NCI-H2171 treated with DMSO at 0.1 percent for 48 hours (cell line): ENCODE measurements at places on chromosomes 13 and 19.

DNA sequence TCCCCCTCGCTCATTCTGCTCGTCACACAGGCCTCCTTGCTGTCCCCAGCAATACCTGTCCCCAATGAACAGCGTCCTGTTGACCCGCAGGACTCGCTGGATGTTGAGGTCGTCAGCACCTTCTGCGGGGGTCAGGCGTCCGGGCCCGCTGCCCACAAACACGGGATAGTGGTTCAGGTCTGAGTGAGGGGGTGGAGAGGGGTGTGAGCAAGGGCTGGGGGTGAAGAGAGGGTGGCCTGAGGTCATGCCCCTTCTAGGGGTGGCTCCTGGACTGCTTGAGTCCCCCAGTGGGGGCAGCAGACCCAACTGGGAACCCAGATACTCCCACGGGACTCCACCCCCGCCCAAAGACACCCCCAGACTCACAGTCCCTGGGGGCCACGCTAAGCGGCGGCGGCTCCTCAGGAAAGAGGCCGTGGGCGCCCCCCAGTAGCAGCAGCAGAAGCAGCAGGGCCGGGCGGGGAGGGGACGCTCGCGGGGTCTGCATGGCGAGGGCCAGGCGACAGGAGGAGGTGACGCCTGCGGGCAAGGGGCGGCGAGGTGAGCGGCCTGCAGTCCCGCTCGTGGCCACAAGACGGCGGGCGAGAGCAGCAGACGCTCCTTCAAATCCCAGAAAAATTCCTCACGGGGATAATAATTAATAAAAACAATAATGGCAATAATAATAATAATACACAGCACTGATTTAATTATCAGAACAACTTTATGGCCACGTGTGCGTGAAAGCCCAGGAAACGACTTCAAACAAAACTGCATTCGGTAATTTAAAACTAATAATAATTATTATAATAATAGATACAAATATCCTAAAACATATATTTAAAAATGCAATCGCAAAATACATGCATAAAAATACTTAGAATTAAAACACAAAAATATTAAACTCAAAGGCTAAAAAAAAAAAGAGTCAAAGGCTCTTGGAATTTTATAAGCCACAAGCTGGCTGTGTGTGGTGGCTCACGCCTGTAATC is 1.2 kb downstream of the SEMA6B start:
- DNase-seq = peak; percentile 33

DNA sequence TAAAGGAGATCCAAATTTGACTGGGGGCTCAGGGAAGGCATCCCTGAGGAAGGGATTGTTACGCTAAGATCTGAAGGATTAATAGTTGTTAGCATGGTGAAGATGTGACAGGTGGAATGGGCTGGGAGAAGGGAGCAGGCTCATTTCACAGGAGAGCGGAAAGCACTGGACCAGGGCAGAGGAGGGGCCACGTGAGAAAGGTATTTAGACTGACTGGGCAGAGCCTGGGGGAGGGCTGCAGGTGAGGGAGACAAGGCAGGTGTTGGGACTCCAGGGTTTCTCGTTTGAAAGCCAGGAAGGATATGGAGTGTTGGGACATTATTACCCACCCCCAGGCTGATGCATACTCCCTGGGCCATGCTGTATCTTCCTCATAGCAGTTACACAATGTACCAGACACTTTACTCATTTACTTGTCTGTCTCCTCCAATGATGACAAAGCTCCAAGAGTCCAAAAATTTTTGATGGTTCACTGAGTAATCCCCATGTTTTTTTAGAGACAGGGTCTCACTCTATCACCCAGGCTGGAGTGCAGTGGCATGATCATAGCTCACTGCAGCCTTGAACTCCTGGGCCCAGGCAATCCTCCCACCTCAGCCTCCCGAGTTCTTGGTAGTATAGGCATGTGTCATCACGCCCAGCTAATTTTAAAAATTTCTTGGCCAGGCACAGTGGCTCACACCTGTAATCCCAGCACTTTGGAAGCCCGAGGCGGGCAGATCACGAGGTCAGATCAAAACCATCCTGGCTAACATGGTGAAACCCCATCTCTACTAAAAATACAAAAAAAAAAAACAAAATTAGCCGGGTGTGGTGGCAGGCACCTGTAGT is 2.3 kb downstream of the TRAPPC6A start:
- DNase-seq = no peak

DNA sequence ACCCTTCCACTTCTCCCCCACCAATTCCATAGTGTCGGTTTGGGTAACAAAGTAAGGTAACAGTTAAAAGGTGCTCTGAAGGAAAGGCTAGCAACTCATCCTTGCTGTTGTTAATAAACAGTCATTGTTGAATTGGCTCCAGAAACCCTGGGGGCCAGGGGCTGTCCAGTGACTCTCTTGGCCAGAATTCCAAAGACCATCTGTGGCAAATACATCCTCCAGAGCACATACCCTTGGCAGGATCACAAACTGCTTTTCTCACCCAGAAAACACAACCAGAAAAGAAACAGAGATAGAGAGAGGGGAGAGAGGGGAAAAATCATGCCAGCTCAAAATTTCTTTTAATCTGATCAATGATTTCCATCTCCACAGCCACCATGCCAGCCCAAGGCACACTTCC is 22.1 kb downstream of the CACNA1A start:
- no peak for DNase-seq

- peak; percentile 71 for DNase-seq
These were observed 14.6 kb upstream of the C13orf42 start for GRCh38 chr13:51125495-51126226.

- no peak for DNase-seq
These were observed 6.1 kb downstream of the DOCK6 start for GRCh38 chr19:11256189-11256588.

GRCh38 chr19:17778968-17779929 is 15.7 kb upstream of the B3GNT3 start:
- no peak for DNase-seq

DNA sequence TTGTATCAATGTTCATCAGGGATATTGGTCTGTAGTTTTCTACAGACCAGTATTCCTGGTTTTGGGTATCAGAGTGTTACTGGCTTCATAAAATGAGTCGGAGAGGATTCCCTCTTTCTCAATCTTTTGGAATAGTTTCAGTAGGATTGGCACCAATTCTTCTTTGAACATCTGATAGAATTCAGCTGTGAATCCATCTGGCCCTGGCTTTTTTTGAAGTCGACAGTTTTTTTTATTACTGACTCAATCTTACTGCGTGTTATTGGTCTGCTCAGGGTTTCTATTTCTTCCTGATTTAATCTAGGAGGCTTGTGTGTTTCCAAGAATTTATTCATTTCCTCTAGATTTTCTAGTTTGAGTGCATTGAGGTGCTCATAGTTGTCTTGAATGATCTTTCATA is 11.4 kb downstream of the TEX26 start:
- no peak for DNase-seq

DNA sequence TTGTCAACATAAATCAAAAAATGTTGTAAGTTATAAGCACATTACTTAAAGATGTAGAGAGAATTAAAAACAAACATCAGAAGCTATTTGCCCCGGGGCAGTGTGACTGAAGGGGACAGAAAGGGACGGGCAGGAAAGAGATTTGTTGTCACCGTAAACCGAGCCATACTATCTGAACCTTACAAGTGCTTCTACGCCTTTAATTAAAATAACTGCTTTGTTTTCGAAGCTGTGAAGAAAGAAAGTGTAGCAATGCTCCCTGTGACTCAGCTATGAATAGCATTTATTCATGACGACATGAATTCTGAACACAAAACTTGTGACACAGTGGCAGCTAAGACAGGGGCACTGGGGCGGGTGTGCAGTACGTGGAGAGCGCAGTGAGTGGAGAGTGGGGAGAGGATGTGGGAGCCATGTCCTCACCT is 30.0 kb downstream of the ZNF787 start:
- DNase-seq = no peak

- no peak for DNase-seq
These were observed 53.8 kb downstream of the CELF5 start for GRCh38 chr19:3278294-3278693.

DNA sequence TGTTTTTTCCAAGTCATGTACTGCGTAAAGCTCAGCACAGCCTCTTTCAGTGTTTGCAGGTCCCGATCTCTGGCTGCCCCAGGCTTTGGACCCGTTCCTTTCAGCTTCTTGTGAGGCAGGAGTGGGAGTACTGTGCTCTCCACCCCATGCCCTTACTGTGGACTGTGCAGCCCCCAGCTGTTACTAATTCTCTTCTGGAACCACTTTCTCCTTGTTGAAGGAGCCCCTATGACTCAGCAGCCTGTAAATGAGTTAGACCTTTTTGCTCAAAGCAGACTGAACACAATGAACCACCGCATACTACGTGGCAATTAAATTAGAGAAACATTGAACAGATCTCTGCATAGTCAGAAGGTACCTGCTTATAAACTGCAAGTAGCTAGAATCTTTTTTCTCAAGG is 39.0 kb downstream of the SERTM1 start:
- DNase-seq = no peak

DNA sequence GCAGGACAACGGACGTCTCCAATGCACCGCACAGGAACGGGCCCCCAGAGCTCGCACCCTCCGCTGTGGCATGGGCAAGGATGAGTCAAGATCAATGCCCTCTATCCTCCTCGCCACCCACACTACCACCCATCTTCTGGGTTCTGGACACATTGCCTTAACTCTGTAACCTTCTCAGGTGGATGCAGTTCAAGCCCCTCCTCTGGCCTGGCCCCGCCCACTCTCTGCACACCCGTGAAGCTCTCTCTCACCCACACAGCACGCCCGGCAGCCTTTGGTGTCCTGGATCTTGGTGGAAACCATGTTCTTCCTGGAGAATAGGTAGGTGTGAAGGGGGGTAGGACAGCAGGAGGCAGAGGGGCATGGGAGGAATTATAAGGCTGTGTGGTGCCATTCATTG is 20.7 kb downstream of the MAP4K1 start:
- DNase-seq = no peak

DNA sequence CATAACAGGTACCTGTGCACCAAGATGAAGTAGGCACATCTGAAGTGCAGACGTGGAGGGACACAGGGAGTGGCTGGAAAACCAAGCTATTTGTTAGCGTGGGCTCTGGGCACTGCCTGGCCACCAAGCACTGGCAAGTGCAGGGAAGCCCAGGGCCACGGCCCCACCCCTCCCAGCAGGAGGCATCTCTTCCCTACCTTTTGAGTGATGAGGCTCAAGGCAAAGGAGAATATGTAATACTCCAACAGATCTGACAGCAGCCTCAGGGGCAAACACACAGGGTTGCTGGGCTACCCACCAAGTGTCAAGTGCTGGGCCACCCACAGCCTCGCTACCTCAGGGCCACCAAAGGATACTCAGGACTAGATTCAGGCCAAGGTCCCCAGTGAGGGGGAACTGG is 11.6 kb downstream of the TUBA3C start:
- DNase-seq = no peak

- DNase-seq = peak; percentile 69
These were observed 1.2 kb downstream of the RABAC1 start for GRCh38 chr19:41957838-41958366.

DNA sequence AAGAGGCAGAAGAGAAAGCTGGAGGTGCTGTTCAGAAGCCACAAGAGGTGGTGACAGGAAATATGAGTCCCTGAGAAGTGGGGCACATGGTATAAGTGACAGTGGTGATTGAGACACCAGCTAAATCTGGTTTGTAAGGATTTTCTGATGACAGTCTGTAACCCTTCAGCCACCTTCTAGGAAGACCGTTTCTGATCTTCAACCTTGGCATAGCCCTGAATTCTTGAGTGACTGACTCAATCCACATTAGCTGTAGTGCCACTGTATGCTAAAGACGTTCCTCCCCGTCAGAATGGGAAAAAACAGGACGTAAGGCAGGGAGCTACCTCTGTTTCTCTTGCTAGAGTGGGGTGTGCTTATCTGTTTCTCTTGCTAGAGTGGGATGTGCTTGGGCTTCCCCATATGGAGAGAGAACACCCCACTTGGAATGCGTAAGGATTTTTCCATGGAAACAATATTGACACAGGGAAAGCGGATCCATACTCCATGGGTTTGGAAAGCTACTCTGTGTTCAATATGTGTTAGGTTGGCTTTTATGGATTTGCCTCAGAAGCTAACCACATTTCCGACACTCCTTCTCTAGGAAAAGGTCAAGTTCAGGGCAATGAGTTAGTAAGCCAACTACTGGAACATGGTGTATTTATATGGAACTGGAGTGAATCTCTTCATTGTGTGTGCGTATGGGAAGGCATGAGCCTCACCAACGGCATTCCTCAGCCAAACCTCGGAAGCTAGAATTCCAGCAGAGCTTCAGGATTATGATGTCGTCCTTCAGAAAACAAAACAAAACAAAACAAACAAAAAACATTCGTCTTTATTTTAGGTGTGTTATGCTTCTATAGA is 948.8 kb upstream of the SLC10A2 start:
- DNase-seq = no peak

- no peak for DNase-seq
These were observed 22.0 kb downstream of the GP6 start for GRCh38 chr19:55016017-55016416.

GRCh38 chr13:56735537-56735942 is 405.2 kb upstream of the PRR20A start:
- no peak for DNase-seq
